ENCODE measurements at places on chromosomes 11 and 22.

- no peak for DNase-seq
These were observed 53.6 kb downstream of the PITPNB start for GRCh38 chr22:27865496-27865895.

DNA sequence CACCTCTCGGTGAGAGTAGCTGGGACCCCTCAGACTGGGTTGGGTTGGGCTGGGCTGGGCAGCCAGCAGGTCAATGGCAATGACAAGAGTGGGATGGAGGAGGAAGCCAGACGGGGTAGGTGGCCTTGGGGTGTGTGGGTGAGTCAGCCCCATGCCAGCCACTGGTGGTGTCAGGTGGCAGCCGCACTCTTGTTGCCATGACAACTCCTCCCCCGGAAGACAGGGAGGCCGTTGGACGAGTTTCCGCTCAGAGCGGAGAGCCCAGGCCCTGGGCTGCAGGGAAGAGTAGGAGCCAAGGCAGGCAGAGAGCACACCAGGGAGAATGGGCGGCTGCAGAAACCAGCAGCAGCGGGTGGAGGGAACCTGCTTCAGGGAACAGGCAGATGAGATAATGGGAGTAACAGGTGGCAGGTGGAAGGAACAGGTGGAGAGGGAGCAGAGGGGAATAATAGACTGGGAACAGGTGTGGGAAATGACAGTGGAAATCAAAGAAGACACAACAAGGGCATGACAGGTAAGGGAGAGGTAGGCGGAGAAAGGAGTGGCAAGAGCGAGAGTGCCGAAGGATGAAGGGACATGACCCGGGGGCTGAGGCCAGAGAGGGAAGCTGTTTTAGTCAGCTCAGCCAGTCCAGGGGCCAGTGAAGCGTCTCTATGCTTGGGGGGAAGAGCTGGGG, 8.7 kb downstream of the SPTBN2 start:
- peak; percentile 73 for DNase-seq

DNA sequence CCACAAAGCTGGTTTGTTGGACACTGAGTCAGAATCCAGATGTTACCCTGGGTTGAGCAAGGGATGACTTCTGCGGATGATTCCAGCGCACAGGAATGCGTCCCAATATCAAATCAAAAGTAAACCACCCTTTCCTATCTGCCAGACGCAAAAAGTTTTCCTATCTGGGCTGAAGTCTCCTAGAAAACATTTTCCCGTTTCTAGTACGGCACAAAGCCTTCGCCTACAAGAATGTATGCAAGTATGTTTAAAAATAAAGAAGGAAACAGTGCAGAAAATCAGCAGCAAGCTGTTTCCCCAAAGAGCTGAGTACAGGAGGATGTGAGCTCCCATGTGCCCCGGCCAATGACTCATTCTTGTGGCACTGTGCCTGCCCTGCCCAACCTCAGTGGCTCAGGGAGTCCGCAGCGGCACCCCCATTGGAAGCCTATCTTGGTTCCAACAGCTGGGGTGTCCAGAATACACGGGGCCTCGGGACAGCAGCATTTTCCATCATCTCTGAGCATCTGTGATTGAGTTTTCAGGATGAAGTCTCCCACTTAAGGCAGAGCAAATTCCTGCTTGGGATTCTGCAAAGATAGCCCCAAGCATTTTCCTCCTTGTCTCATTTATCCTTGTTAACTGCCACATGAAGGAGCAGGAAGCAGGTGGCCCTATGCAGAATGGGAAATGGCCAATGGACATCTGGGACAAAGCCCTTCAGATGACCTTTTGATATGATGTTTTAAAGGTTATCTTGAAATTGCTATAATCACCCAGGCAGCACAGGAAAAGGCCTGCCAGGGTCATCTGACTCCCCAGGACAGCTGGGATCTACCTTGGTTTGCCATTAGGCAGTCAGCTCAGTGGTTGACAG, 17.5 kb downstream of the KCNJ5 start:
- no peak for DNase-seq

- no peak for DNase-seq
These were observed 5.4 kb downstream of the FAM83F start for GRCh38 chr22:40000171-40000570.

DNA sequence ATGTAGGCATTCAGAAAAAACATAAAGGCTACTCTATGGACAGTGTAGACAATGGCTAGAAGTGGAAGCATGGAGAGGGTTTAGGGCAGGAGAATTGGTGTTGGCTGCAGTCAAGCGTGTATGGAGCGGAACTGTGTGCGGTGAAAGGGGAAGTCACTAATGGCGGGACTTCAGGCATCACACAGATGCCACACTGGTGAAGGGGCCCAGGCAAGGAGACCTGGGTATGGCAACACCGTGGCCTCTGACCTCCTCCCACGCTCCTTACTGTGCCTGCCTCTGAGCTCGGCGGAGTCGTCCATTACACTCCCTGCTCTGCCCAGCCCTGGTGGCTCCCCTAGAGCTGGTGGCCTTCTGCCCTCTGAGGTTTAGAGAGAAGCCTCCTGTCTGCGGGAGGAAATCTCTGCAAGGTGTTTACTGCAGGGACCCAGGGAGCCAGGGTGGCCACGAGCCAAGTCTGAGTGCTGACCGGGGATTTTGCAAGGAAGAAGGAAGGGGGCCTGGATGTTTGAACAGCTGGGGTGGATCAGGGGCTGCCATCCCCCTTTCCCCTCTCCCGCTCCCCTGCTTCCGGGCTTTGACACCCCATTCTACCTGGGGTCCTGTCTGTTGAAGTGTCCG, 75.1 kb upstream of the TSPAN18 start:
- DNase-seq: peak; percentile 21

- DNase-seq: no peak
These were observed 987.6 kb downstream of the NTM start for GRCh38 chr11:132357811-132358572.

GRCh38 chr11:111439901-111440300, 60.8 kb upstream of the POU2AF1 start:
- DNase-seq: no peak

DNA sequence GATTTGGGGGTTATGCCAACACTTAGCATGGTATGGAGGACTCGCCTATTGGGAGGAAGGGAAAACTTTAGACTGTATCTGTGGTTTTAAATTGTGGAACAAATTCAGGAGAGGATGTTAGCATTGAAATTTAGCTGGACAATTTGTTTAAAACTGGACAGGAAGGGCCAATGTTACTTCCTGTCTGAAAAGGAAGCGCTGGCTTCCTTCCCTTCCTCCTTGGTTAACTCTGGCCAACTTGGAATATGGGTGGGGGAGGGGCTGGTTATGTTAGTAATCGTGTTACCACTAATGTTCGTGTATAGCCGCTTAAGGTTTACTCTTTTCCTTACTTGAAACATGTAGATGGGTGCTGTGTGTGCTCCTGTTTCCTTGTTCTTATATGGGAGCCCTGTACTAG, 13.9 kb downstream of the CTNND1 start:
- no peak for DNase-seq

- no peak for DNase-seq
These were observed 4.4 kb upstream of the FOXRED2 start for GRCh38 chr22:36510966-36511881.

- DNase-seq: no peak
These were observed 4.9 kb upstream of the TTLL1 start for GRCh38 chr22:43094085-43094484.

- DNase-seq: no peak
These were observed 906.9 kb upstream of the RAG2 start for GRCh38 chr11:37504921-37505320.

DNA sequence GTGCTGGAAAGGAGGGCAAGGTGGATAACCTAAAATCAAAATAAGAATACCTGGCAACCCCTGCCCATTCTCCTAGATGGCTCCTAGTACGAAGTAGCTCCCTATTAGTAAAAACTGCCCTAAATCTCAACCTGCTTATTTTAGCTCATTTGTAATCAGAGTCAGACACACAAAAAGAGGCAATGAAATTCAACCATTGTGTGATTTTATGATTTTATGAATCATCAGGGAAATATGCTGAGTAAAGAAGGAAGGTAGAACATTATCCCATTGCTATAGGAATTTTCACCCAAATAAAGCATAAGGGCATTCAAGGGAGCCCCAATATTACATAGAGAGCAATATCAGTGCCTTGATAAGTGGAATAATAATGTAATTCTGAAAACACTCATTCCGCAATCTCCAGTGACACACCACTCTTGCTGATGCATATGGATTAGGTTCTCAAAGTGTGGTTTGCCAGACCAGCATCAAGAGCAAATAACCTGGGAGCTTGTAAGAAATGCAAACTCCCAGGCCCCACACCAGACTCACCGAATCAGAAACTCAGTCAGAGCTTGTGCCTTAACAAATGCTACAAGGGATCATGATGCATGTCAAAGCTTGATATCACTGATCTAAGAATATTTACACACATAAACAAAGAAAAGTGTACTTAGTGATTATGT, 789.6 kb downstream of the DLG2 start:
- no peak for DNase-seq

DNA sequence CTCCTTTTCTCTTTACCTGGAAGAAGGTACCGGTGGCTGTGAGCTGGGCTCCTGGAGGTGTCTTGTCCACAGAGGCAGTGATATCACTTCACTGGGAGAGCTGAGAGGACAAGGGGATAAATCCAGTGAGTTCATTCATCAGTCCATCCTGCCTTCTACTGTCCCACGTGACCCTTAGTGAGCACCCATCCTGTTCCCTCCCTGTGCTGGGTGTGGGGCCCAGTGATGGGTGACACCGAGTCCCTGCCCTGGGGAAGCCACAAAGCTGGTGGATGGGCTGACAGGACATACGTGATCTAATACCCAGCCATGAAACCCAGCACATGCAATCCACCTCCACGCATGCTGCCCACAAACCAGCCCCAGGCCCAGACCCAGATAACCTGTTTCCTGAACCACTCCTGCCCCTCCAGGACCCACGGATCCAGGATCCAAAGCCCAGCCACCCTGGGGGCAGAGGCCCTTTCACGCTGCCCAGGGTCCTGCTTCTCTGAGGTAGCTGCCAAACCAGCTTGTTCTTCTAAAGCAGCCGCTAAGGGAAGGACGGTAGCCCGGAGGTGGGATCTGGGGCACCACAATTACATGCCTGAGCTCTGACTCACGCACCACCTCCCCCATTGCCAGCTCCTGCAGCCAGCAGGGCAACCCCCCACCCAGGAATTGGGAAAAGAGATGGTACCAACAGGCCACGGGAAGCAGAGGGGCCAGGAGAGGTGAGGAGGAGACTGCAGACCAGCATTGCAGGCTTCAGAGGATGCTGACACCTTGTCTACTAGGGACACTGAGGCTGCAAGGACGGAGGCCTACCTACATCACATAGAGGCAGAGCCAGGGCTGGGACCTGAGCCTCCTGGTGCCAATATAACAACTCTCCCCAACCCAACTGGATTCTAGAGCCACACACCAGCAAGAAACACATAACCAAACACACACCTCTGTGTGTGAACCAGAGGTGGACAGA, 35.2 kb downstream of the GDPD5 start:
- no peak for DNase-seq

DNA sequence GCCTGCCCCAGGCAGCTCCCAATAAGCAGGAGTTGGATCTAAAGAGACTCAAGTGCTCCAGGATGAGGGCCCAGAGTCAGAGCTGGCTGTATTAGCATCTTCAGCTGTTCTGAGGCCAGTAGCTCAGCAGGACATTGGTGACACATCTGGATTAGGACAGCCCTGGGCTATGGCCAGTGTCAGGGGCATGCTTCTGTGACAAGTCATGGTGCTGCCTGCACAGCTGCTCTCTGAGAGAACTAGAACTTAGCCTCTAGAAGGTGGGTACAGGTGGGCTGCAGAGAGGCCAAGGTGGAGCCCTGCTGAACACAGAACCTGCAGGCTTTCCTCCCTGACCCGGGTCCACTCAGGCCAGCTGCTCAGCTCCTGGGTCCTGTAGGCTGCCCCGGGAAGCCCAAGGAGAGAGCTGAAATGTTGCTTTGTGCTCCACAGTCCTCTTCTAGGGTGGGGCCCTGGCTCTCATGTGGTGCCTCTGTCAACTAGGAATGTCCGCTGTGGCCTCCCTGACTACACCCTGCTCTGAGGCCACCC, 426.9 kb downstream of the SOX6 start:
- DNase-seq: no peak

DNA sequence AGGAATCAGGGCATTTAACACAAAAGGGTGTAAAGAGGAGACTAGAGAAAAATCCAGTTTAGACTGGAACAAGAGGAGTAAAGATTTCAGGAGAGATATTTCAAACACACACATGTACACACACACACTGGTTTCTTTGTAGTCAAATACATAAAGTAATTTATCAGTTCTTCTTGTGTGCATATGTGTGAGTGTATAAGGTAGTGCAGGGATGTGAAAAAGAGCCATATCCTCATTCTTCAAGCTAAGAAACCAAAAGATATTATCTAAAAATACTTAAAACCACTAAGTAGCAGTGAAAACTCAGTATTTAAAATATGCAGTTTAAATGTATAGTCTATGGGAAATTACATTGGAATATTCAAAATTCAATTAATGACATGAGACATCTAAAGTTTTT, 52.5 kb upstream of the CARD18 start:
- DNase-seq: no peak

GRCh38 chr11:10678101-10678500, 15.5 kb downstream of the IRAG1 start:
- DNase-seq: no peak

DNA sequence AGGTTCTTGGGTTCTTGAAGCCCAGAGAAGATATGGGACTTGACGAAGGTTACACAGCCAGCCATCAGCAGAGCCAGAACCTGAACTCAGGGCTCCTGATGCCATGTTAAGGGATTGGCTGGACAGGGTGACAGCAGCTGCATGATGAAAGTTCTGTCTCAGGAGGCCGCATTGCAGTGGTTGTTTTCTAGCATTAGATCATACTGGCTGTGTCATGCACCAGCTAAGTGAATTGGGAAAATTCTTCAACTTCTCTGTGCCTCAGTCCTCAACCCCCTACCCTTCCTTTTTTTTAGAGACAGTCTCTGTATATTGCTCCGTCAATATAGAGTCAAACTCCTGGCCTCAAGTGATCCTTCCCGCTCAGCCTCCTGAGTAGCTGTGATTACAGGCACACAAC, 5.4 kb upstream of the LTBP3 start:
- no peak for DNase-seq

- DNase-seq: no peak
These were observed 17.8 kb upstream of the TTC12 start for GRCh38 chr11:113296447-113297205.

- DNase-seq: no peak
These were observed 113.8 kb downstream of the NECTIN1 start for GRCh38 chr11:119615003-119615881.

DNA sequence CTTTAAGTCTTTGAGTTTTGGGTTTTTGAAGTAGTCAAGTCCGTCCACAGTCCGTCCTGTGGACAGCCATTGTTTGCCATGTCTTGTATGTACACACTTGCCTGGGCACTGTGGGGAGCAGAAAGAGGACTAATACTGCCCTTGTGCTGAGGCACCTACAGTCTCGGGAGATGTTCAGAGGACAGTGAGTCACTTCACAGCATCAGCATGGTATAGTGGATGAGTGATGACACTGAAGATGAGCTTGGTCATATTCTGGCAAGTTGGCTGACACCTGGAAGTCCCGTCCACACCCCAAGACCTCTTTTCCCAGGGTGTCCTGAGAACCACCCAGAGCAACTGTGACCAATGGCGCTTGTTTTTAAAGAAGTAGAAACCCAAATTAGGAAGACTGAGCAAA, 29.2 kb downstream of the NF2 start:
- no peak for DNase-seq

- no peak for DNase-seq
These were observed 84.0 kb upstream of the PITPNB start for GRCh38 chr22:28002863-28003565.

Measured in urinary bladder (tissue), 4 donors.